Activated CD8-positive, alpha-beta memory T cell treated with anti-CD3 and anti-CD28 coated beads for 48 hours (primary cell): ENCODE measurements at places on chromosomes 13 and 19.

DNA sequence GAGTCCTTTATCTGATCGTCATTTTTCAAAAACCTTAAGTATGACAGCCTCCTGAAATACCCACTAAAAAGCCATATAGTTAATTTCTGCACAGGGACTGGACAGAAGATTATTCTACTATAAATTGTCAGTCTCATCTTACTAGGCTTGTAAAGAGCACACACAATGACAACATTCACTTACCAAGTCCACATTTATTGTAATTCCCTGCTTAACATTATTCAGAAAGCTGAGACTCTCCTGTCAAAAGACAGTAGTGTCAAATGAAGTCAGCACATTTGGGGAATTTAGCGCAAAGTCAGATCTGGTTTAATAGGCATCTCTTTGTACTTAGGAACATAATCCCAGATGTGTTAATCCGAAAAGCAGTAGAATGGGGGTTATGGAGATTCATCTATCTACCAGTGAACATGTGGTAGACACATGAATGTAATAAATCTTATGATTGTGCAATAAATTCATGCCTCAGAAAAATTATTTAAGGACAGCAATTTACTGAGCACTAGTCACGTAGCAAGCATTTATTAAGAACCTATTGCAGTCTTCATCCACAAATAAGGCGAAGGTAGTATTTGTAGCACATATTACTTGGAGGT is 224.6 kb upstream of the GPC6 start:
- no peak for DNase-seq

DNA sequence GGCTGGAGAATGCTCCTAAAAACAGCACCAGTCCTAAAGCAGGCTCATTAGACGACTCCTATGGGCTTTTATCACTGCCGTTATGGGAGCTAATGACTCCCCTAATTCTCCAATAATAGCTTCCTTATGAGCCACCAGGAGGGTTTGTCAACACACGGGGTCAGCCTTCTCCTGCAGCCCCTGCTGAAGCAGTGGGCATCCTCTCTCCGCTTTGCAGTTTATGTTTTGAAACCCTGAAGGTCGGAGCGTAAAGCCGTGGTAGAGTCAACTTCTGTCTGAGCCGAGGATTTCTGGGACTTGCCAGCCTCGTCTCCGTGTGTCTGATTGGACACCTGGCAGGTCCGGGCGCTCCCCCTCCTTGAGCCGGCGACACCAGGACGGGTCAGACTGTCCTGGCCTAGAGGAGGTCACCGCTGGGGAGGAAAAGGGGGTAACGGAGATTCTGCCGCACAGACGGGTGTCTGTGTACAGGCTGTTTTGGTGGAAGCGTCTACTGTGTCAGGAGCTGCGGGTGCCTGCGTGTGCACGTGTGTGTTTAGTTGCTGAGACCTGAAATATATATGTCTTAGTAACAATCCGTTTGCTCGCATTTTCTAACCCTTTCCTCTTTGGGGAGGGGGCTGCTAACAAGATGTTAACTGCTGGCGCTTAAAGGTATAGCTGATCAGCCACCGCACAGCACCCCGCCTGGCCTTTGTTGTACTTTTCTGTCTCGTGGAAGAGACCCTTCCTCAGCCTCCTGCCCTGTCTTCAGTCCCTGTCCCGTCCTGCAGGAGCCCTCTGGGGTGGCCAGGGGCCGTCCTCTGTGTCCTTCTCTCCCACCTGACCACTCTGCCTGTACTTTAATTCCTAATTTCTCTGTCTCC is 1.9 kb downstream of the KDM4B start:
- no peak for DNase-seq

DNA sequence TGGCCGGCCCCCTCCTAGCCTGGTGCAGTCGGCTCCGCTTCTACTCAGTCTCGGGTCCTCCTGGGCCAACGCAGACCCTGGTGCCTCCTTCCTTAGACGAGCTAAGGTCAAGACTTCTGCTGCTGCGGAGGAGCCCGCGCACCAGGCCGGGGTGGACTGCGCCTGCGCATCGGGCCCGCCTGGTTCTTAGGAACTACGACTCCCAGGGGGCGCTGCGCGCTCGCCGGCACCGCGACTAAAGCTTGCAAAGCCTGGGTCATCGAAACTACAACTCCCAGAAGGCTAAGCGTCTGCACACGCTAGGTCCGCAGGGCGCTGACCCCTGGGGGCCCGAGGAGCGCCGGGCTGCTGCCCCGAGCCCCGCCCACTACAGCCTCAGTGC is at the start of gene ZNF835:
Gene ZNF835, minus strand, starts transcription at position 145 of the 382 bp plus-strand sequence. CDS start 6,559 bp downstream, outside the sequence.
- DNase-seq: peak; percentile 56

- DNase-seq: no peak
These were observed 4.2 kb downstream of the PDX1 start for GRCh38 chr13:27923794-27924528.

DNA sequence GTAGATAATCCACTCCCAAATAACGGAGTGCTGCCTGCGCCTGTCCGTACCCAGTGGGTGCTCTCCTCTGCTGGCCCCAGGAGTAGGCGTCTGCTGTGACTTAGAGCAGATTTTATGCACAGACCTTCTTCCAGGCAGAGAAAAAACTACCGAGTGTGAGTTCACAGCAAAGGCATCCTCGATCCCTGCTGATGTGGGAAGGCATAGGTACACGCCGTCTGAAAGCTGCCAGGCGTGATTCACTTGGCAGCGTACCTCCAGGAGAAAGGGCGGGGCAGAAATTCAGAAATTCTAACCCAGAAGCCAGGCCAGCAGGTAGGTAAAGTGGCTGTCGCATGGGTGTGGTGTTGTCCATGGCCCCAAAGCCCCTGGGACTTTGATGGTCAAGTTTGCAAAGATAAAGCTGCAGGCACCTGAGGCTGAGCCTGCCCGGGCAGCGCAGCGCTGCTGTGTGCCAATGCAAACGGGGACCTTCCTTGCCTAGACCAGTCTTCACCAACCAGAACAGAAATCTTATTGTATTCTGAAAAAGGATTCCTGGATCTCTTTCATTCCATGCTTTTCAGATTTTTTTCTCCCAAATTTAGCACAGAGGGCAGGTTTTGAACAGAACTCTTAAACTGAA is 36.3 kb downstream of the COL4A2 start:
- DNase-seq: no peak

- DNase-seq: no peak
These were observed 15.1 kb downstream of the TM6SF2 start for GRCh38 chr19:19257836-19258588.

- DNase-seq: no peak
These were observed 297.9 kb downstream of the DCT start for GRCh38 chr13:94181461-94182107.

DNA sequence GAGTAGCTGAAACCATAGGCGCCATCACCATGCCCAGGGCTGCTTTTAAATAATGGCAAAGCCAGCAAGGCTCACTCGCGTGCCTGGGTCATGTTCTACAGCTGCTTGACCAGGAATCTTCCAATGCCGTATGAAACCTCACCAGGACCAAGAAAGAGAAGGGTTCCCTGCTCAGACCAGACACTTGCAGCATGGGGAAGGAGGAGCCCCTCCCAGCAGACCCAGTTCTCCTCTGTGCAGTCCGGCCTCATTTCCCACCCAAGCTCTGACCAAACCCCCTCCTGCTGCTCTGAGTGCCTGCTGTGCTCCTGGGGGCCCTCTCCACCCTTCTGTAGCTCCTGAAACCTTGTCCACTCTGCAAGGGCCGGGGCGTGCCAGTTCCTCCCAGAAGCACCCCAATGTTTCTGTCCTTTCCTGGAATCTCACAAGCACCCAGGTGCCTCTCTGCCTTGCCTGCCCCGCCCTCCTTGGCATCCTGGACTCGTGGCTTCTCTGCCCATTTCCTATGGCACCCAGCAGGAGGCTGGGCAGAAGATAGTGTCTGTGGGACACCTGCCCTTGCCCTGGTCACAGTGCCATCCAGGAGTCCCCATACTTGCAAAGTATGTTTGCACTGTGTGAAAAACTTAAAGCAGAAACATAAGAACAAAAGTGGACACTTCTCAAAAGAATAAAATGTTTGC is 6.8 kb upstream of the SLC7A9 start:
- DNase-seq: no peak

DNA sequence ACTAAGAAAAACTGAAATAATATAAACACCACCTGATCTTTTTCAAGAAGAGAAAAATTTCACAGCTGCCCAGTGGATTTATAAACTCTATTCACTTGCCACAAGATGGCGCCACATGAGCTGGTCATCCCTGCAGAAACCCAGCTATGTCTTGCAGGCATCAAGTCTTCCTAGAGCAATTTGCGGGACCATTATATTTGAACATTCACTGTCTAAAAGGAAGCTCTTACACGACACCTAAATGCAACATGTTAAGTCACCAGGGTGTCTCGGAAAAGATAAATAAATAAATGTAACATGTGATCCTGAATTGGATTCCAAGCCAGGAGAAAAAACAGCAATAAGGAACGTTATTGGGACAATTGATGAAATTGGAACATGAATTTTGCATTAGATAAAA is 20.3 kb upstream of the AKT2 start:
- peak; percentile 19 for DNase-seq
